ENCODE measurements at places on chromosomes 5 and 9. TPM values are rescaled to one million over a fixed set of nuclear protein-coding genes. Genes with fewer than 3 reads are reported as not detected.
A peak's percentile ranks its signal among the peaks of the same experiment; 100 is the strongest.

- peaks cover 4% of the 10 kb centered on the region for H3K36me3 ChIP-seq
- peak within 1 kb of the TSS; percentile 92 for H3K4me3 ChIP-seq
- H3K27ac ChIP-seq, result peak within 1 kb of the TSS; percentile 79
- no peaks in the 10 kb centered on the region for H3K27me3 ChIP-seq
- peak; percentile 63 for DNase-seq
Observed at GRCh38 chr9:113349445-113350094, at the start of gene BSPRY. TSS of gene BSPRY (plus strand) at chr9:113349541. CDS start at chr9:113349580, 39 bp downstream.

- no peaks in the 10 kb centered on the region for H3K4me1 ChIP-seq
- DNase-seq, result no peak
- H3K36me3 ChIP-seq, result no peaks in the 10 kb centered on the region
- H3K27ac ChIP-seq, result no peak overlapping the region
- H3K4me3 ChIP-seq, result no peak overlapping the region
Observed at GRCh38 chr9:127138444-127138843, 16.0 kb upstream of the ANGPTL2 start.

DNA sequence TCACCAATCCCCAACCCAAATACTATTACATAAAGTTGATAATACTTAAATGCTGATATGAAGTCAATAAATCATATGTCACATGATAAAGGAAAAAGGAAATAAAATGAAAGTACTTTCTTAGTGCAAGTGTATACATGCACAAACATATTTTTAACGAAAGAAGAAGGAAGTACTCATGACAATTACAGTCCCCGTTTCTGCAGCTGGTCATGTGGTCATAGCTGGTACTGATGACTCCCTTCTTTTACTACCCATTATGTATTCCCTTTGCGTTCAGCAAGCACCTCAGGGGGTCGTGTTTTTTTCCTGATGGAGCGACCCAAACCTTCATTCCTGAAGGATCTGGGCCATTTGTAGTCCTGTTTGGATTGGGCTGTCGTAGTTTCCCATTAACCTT, 27.3 kb downstream of the CENPP start:
- no peak for DNase-seq
- H3K4me1 ChIP-seq, result no peaks in the 10 kb centered on the region
- H3K4me3 ChIP-seq, result no peak overlapping the region
- H3K27ac ChIP-seq, result no peak overlapping the region

DNA sequence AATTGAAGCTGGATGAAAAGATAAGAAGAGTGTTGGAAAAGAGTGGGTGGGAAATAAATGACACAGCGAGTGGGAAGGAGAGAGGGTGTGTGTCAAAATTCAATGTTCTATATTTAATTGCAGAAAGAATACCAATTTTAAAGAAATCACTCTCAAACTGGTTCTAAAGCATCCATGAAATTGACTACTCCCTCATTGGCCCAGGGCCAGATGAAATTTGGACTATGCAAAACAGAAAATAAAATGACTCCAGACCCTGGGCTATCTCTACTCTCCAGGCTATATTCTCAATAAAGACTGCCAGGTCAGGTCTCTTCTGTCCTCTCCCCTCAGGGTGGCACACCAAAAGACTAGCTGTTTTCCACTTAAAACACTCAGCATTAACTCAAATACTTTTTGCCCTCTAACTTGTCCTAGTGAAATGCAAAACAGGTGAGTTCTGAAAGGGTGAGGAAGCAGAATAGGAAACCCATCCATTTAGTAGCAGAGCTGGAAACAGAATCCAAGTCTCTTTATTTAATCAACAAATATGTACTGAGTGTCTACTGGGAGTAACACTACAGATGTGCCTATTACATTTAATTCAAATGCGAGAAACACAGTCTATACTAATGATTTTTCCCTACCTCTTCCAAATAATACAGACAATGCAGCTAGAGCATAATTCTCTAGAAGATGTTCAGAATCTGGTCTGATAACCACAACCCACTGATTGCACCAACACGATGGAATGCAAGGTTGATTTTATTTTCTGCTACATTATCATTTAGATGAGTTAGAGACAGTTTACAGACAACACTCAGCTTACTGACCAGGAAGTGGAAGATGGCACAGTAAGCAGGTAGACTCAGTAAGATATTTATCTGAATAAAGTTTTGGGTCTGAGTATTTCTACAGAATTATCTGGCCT, 42.1 kb downstream of the EFCAB9 start:
- no peak overlapping the region for H3K4me3 ChIP-seq
- DNase-seq, result no peak
- H3K27ac ChIP-seq, result no peak overlapping the region
- H3K27me3 ChIP-seq, result no peaks in the 10 kb centered on the region
- peaks cover 51% of the 10 kb centered on the region for H3K4me1 ChIP-seq

GRCh38 chr5:139667730-139668063, 19.5 kb downstream of the CXXC5 start:
- H3K36me3 ChIP-seq, result no peaks in the 10 kb centered on the region
- H3K4me1 ChIP-seq, result peaks cover 33% of the 10 kb centered on the region
- H3K27ac ChIP-seq, result no peak overlapping the region

DNA sequence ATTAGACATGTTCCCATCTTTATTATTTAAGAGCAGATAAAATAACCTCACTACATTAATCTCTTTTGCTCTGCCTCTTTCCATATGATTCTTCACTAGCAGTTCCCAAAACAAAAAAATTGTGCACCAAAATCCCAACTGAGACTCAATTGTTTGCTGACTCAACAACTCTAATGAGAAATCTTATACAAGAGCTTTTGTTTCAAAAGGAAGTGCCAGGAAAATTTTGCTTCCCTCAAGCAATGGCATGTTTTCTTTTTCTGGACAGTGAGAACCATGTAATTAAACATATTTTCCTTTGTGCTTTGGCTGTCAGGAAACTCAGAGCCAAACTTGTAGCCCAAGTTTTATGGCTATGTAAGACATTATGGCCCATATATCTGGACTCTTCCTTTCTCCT, 62.0 kb downstream of the TMC1 start:
- no peaks in the 10 kb centered on the region for H3K36me3 ChIP-seq
- H3K4me1 ChIP-seq, result peaks cover 34% of the 10 kb centered on the region
- peak overlapping the region; percentile 24 for H3K27ac ChIP-seq
- no peak for DNase-seq
- no peaks in the 10 kb centered on the region for H3K27me3 ChIP-seq
- H3K4me3 ChIP-seq, result no peak overlapping the region

- H3K27ac ChIP-seq, result no peak overlapping the region
- H3K36me3 ChIP-seq, result no peaks in the 10 kb centered on the region
- peaks cover 5% of the 10 kb centered on the region for H3K4me1 ChIP-seq
- no peak for DNase-seq
- no peaks in the 10 kb centered on the region for H3K27me3 ChIP-seq
Observed at GRCh38 chr5:108143581-108143980, 238.3 kb downstream of the FBXL17 start.

- H3K27ac ChIP-seq, result no peak overlapping the region
- no peaks in the 10 kb centered on the region for H3K27me3 ChIP-seq
- H3K4me1 ChIP-seq, result no peaks in the 10 kb centered on the region
- peaks cover 27% of the 10 kb centered on the region for H3K36me3 ChIP-seq
- no peak overlapping the region for H3K4me3 ChIP-seq
Observed at GRCh38 chr9:40926404-40927259, 201.8 kb downstream of the FOXD4L6 start.

DNA sequence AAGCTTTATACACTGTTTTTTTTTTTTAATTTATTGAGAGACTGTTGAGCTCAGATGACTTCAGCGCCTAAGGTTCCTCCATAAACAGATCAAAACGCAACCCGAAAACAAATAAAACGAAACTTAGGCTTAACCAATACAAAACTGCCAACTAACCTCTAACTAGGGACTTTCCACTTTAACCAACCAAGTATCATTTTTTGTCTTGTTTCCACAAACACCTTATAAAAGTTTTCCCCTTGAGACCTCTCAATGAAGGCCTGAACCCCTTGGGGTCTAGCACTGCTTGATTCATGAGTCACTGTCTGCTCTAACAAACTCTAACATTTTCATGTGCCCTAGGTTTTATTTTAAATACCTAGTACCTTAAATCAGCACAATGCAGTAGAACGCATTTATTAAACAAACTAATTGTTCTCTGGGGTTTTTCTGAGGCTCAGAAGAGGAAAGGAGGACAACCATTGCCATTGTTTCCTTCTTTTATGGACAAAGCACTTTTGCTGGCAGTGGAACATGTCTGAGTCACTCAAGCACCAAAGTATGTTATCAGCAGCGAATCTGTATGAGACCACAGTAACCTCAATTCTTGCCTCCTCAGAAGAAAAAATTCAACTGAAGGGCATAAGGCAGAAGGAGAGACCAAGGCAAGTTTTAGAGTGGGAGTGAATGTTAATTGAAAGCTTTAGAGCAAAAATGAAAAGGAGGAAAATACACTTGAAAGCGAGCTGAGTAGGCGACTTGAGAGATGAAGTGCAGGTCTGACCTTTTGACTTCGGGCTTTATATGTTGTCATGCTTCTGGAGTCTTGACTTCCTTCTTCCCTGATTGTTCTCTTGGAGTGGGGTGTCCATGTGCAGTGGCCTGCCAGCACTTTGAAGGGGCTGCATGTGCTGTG, 97.7 kb upstream of the HCN1 start:
- H3K27me3 ChIP-seq, result no peaks in the 10 kb centered on the region
- no peaks in the 10 kb centered on the region for H3K4me1 ChIP-seq
- no peak for DNase-seq

GRCh38 chr5:35835796-35836742, 20.6 kb upstream of the IL7R start:
- H3K27ac ChIP-seq, result peak overlapping the region; percentile 98
- H3K36me3 ChIP-seq, result peaks cover 1% of the 10 kb centered on the region
- H3K4me3 ChIP-seq, result peak overlapping the region; percentile 82
- H3K27me3 ChIP-seq, result no peaks in the 10 kb centered on the region
- H3K4me1 ChIP-seq, result peaks cover 100% of the 10 kb centered on the region

GRCh38 chr9:90142580-90142979, 500.0 kb downstream of the DIRAS2 start:
- H3K4me1 ChIP-seq, result no peaks in the 10 kb centered on the region
- DNase-seq, result peak; percentile 52
- H3K27ac ChIP-seq, result no peak overlapping the region
- H3K4me3 ChIP-seq, result no peak overlapping the region
- no peaks in the 10 kb centered on the region for H3K36me3 ChIP-seq

GRCh38 chr9:121736934-121737462, 85.6 kb downstream of the DAB2IP start:
- no peak overlapping the region for H3K4me3 ChIP-seq
- H3K27ac ChIP-seq, result no peak overlapping the region
- H3K27me3 ChIP-seq, result peaks cover 33% of the 10 kb centered on the region
- no peak for DNase-seq

DNA sequence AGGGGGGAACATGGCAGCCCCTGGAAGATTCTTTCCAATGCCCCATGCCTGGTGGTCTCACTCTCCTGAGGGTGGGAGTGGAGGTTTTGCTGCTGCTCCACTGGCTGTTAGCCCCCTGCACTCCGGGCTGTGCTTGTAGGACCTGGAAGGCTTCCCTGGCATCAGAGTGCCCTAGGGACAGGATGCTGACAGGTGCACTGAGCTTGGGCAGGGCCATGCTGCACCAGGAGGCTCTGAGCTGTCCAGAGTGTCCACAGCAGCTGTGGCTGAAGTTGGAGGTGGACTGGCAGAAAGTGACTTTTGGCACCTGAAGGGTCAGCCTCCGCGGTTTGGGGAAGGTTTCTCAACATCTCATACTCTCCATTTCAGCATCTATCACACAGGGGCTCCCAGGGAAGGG, 249.1 kb downstream of the GADD45G start:
- H3K27ac ChIP-seq, result no peak overlapping the region
- peaks cover 11% of the 10 kb centered on the region for H3K27me3 ChIP-seq
- H3K4me1 ChIP-seq, result peaks cover 9% of the 10 kb centered on the region
- DNase-seq, result no peak
- no peaks in the 10 kb centered on the region for H3K36me3 ChIP-seq
- H3K4me3 ChIP-seq, result no peak overlapping the region

GRCh38 chr9:95413793-95414192, 96.3 kb upstream of the FANCC start:
- H3K27ac ChIP-seq, result no peak overlapping the region
- no peak overlapping the region for H3K4me3 ChIP-seq
- peaks cover 12% of the 10 kb centered on the region for H3K4me1 ChIP-seq

- no peak overlapping the region for H3K4me3 ChIP-seq
- no peak overlapping the region for H3K27ac ChIP-seq
- no peaks in the 10 kb centered on the region for H3K4me1 ChIP-seq
- H3K36me3 ChIP-seq, result no peaks in the 10 kb centered on the region
- no peak for DNase-seq
- no peaks in the 10 kb centered on the region for H3K27me3 ChIP-seq
Observed at GRCh38 chr5:92998456-92998855, 582.6 kb downstream of the NR2F1-AS1 start.

GRCh38 chr5:448766-449090, 5.8 kb downstream of the EXOC3 start:
- no peak overlapping the region for H3K27ac ChIP-seq
- no peaks in the 10 kb centered on the region for H3K27me3 ChIP-seq
- peaks cover 59% of the 10 kb centered on the region for H3K4me1 ChIP-seq

GRCh38 chr9:123089790-123090189, 56.3 kb downstream of the GPR21 start:
- H3K27ac ChIP-seq, result no peak overlapping the region
- H3K27me3 ChIP-seq, result no peaks in the 10 kb centered on the region
- no peaks in the 10 kb centered on the region for H3K4me1 ChIP-seq
- DNase-seq, result no peak
- peaks cover 8% of the 10 kb centered on the region for H3K36me3 ChIP-seq

- H3K4me3 ChIP-seq, result no peak overlapping the region
- no peaks in the 10 kb centered on the region for H3K4me1 ChIP-seq
Observed at GRCh38 chr5:180180421-180180820, 28.6 kb downstream of the RASGEF1C start.

- no peak overlapping the region for H3K4me3 ChIP-seq
- no peak overlapping the region for H3K27ac ChIP-seq
- H3K4me1 ChIP-seq, result no peaks in the 10 kb centered on the region
- peaks cover 4% of the 10 kb centered on the region for H3K36me3 ChIP-seq
- H3K27me3 ChIP-seq, result peaks cover 18% of the 10 kb centered on the region
Observed at GRCh38 chr5:160181965-160182622, 47.2 kb upstream of the FABP6 start.

The DNM1 gene
- total RNA-seq, result 0.86 TPM

The FAM169A gene
- 12.9 TPM for total RNA-seq

The ADAMTS12 gene
- total RNA-seq, result 0.05 TPM

The PCDHA11 gene
- not detected for total RNA-seq

The HTR4 gene
- total RNA-seq, result not detected

The HACD4 gene
- total RNA-seq, result 3.3 TPM

The PCDHB14 gene
- not detected for total RNA-seq

The LRRC70 gene
- total RNA-seq, result 1.5 TPM

The SLC6A18 gene
- not detected for total RNA-seq

The TIGD6 gene
- total RNA-seq, result 3.1 TPM

The BAAT gene
- total RNA-seq, result 0.19 TPM

The STKLD1 gene
- 0.88 TPM for total RNA-seq

Measured in activated T-cell treated with anti-CD3 and anti-CD28 coated beads, Interleukin-2, amount 50 U/mL, for 72 hours (primary cell).